ENCODE measurements at places on chromosomes 2 and 18.

GRCh38 chr2:203484266-203485112 lies 50.6 kb downstream of the RAPH1 start:
- DNase-seq = peak; percentile 76

GRCh38 chr2:48753228-48753627 lies 2.3 kb downstream of the LHCGR start:
- no peak for DNase-seq

DNA sequence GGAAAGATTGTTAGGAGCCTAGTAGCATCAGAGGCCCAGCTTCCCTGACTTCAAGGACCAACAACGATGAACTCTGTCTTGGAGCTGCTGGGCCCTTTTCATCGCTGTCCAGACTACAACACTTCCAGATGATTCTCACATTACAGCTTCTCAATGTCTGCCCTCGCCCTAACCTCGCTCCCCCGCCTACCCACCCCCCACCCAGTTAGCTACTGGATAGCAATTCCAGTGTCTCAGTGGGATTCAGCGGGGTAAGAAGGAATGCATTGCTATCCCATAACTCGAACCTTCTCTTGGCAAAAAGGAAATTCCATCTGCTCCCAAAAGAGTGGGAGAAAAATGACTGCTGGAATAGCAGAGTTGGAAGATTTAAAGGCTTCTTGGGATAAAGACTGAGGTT lies 65.0 kb downstream of the RPL37A start:
- DNase-seq = no peak

DNA sequence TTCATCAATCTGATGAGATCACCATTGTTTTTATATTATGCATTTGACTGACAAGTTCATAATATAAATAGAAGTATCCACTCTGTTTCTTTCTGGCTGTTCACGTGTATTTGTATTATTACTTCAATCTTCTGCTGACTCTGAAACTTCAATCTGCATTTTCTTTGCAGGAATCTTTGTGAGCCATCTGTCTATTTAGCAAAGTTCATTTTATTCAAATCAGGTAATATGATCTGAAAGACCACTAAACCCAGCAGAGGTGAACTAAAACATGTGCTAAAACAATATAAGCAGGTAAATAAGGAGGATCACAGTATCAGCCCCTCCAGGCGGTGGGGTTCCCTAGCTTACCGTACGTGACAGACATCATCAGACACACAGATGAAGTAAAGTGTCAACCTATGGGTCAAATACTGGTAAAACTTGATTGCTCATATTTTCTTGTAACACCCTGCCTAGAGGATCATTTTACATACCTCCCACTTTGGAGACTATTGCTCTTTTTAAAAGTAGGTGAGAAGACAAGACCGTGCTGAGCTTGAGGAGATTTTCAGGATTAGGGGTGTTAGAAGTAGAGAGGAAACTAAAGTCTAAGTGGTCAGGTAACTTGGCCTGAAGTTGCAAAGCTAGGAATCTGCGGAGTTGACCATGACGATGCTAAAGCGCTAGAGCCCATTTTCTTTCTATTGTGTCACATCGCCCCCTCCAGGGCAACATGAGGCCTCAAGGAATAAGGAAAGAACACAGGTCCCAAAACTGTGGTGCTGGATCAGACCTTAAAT lies 9.0 kb downstream of the DTNB start:
- peak; percentile 75 for DNase-seq

DNA sequence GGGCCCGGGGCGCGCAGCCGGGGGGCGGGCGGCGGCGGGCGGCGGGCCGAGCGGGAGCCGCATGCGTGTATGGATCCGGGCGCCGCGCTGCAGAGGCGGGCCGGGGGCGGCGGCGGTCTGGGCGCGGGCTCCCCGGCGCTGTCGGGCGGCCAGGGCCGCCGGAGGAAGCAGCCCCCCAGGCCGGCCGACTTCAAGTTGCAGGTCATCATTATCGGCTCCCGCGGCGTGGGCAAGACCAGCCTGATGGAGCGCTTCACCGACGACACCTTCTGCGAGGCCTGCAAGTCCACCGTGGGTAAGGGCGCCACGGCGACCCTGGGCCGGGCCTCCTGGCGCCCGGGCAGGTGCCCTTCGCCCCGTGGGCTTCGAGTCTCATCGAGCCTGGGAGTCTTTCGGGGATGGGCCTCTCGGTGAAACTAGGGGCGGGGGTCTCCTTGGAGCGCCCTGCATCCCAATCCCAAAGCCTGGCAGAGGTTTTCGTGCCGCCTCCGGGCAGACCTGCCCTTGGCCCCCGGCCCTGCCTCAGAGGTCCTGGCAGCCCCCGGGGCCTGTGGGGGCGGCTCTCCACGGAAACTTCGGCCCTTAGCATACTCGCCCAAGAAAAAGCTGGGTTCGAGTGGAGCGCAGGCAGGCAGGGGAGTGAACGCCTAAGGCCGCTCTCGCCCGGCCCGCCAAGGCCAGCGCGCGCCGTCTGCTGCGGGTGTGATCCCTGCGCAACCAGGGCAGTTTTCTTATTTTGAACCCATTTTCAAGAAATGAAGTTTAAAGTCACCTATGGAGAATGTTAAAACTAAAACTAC lies 622 bp downstream of the RAB12 start:
- peak; percentile 47 for DNase-seq

- DNase-seq = no peak
Measured at GRCh38 chr2:160321006-160321405, 120.9 kb upstream of the ITGB6 start.

Data from common myeloid progenitor, CD34-positive (primary cell).